ENCODE measurements at places on chromosomes 1 and 21. TPM values are rescaled to one million over a fixed set of nuclear protein-coding genes. Genes with fewer than 3 reads are reported as not detected.

DNA sequence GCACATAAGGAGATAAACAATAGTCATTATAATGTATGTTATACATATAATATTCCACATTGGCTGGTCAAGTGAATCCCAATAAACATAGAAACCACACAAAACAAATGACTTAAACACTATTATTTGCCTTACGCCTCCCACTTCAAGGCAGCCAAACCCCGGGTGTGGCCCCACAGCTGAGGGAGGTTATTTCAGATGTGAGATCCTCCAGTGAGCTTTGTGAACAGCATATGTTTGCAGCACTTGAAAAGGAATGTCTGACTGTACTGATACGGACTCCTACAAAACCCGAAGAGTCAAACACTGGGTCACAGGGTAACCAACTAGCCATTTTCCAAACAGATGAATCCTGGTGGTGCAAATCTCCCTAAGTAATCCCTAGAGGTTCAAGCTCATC lies 27.1 kb upstream of the DISP1 start:
- DNase-seq, result no peak

DNA sequence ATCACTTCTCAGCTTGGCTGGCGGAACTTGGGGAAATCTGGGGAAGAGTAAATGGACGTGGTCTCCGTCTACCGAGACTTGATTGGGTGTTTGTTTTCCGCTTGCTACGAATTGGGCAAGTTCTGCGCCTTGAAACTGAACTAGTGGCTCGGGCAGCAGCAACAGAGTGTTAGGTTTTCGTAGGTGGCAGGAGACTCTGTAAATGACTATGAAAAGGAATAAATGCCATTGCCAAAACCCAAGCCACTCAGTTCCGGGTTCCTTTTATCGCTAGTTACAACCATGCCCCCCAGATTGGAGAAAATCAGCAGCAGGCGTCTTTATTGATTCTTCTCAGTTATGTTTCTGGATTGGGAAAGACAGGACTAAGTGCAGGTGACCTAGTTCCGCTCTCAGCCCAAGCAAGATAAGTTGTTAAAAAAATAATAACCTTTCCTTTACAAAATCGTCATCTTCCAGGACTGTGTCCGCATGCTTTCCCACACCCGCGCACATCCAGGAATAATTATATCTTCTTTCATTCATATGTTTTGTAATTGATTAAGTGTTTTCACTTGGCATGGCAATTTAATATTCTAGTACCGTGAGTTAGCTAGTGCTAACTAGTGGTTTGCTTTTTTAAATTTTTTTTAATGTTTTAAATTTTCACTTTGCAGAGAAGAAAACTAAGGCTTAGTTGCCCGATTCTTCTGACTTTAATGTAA lies 3.4 kb downstream of the LHX9 start:
- DNase-seq, result no peak

- no peak for DNase-seq
Observed at GRCh38 chr1:172977296-172978017, 73.3 kb downstream of the TNFSF18 start.

Gene FOXO6
- polyA plus RNA-seq, result 0.21 TPM
